Activated naive CD4-positive, alpha-beta T cell (primary cell): ENCODE measurements at places on chromosomes 3 and 15.
A peak's percentile ranks its signal among the peaks of the same experiment; 100 is the strongest.

GRCh38 chr15:75058127-75058905 is 34.9 kb downstream of the PPCDC start:
- no peak for DNase-seq

DNA sequence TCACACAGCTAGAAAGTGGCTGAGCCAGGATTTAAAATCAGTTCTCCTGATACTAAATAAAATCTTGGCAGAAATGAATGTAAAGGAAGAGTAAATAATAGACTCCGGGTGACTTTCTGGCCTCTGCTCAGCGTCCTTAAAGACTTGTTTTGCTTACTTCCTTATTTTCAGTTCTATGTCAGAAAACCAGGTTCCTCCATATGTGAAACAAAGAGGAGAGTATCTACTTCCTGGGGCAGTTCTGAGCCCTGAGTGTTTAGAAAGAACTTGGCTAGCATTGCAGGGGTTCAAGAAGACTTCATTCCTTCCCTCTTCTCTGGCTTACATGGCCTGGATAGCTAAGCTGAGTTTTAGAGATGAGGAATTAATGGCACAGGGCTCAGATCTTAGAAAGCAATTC is 222.8 kb upstream of the TLE3 start:
- DNase-seq, result no peak

DNA sequence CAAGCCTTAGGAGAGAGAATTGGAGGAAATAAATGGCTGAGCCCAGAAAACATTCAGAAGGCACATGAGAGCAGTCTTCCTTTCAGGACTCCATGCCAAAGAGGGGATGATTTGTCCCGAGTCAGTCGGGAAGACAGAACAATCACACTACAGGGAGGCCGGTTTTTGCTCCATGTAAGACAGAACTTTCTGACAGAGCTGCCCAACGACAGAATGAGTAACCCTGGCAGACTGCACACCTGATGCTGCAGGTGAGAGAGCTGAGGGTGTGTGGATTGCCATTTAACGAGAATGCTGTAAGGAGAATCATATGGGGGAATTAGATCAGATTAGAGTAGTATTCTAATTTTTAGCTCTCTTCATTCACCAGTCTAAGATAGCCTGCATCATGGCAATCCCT is 533.0 kb downstream of the EPHB1 start:
- no peak for DNase-seq

GRCh38 chr15:27036210-27036609 is 65.2 kb downstream of the GABRG3 start:
- no peak for DNase-seq

DNA sequence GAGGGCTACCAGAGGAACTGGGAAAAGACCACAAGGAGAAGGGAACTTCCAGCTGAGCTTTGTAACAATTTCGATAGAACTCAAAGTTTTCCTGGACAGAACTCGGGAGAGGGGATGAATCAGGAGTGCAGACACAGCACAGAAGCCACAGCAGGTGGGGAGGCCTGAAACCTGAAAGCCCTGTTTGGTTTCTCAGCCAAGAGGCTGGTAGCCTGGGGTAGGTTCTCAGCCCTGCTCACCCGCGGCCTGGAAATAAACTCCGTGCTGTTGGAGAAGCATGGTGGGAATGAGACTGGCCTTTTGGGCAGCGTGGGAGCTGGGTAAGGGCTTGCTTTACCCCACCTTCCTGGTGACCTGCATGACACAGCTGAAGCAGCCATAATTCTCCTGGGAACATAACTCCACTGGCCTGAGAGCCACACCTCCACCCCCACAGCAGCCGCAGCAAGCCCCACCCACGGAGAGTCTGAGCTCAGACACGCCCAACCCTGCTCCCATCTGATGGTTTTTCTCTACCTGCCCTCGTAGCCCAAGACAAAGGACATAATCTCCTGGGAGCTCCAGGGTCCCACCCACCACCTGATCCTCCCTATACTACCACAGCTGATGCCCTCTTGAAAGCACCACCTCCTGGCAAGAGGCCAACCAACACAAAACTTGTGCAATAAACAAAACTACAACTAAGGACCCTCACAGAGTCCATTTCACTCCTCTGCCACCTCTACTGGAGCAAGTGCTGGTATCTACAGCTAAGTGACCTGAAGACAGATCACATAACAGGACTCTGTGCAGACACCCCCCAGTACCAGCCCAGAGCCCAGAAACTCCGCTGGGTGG is 52.5 kb upstream of the CHRM5 start:
- no peak for DNase-seq

GRCh38 chr3:141875374-141875892 is 1.0 kb upstream of the ATP1B3 start:
- DNase-seq, result peak; percentile 70
